Activated CD4-positive, alpha-beta T cell treated with anti-CD3 and anti-CD28 coated beads for 1 hour (primary cell): ENCODE measurements at places on chromosomes 11 and 22.

DNA sequence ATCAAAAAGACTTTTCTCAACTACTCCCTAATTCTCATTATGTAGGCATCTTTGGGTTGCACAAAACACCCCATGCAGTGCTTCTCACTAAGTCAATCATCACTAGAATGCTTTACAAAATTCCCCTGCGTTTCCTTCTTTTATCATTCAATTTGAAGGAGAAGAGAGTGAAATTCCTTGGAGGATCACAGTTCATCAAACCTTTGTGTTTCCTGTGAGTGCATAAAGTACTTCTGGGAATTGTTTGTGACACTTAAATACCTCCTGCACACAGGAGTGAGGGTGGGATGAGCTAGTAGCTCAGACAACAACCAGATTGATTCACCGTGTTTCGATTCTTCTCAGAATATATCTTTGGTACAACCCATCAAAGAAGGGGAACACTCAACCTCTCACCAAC, 3.7 kb upstream of the OR5AR1 start:
- no peak for DNase-seq

- DNase-seq: no peak
Observed at GRCh38 chr22:39471381-39472141, 14.7 kb downstream of the MGAT3 start.

DNA sequence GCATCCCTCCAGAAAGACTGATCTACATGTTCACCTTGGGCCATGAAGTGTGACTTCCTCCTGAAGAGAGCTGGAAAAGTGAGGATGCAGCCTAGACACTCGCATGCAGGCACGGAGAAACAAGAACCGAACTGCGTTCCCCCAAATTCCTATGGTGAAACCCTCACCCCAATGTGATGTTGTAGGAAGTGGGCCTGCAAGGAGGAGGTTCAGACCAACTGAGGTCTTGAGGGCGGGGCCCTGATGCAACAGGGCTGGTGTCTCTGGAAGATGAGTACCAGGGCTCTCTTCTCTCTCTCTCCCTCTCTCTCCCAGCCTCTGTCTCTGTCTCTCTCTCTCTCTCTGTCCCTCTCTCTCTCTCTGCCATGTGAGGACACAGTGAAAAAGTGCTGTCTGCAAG, 501.1 kb downstream of the BRD1 start:
- no peak for DNase-seq

GRCh38 chr11:34972892-34973291, 56.5 kb downstream of the PDHX start:
- DNase-seq: no peak
